SJCRH30 (cell line): ENCODE measurements at places on chromosomes 13 and 19. TPM values are rescaled to one million over a fixed set of nuclear protein-coding genes. Genes with fewer than 3 reads are reported as not detected.

CACNG6 gene
- total RNA-seq = 0.76 and 2.0 TPM in 2 replicates

GRCh38 chr13:60242043-60242595, 78.4 kb upstream of the DIAPH3 start:
- no peak for DNase-seq

GRCh38 chr19:2234996-2235380, 1.1 kb downstream of the PLEKHJ1 start:
- no peak for DNase-seq

PCSK4 gene
- total RNA-seq = 0.58 and 1.1 TPM in 2 replicates

- DNase-seq = no peak
These were observed 162.0 kb downstream of the TM9SF2 start for GRCh38 chr13:99663185-99663825.

DNA sequence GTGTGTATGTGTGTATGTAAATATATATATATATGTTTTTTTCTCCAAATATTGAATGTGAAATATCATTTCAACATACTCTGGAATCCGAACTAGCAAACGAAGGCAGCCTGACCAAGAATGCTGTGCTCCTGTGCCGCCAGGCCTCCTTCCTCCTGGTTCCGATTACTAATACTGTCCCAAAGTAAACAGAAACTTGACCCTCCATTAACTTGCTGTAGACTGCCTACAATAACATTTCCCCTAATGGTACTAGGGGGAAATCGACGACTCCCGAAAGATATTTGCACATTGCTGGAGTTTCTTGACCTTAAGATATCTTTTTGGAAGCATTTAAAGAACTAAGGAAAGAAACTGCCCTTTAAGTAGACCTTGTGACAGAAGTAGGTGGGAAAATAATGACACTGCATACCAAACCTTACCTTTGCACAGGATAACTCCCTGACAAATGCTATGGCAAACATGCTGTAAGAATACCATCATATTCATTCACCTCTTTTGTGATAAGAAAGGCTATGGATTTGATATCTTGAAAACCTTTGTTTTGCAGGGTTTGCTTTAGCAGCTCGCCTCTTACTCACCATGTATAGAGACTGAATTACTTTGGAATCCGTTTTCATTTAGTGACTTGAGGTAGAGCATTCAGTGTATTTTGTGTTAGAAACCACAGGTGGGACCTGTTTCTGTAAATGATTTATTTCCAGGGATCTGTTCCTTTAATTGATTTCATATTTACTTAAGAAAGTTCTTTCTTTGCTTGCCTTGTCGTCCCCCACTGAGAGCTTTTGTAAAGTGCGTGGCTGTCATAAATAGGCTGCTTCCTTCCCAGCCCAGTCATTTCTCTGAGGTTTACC, 80.1 kb downstream of the KLF5 start:
- peak; percentile 28 for DNase-seq

STX10 gene
- total RNA-seq = 58.5 and 70.7 TPM in 2 replicates

GRCh38 chr13:114152285-114152645, 19.8 kb upstream of the RASA3 start:
- no peak for DNase-seq

DNA sequence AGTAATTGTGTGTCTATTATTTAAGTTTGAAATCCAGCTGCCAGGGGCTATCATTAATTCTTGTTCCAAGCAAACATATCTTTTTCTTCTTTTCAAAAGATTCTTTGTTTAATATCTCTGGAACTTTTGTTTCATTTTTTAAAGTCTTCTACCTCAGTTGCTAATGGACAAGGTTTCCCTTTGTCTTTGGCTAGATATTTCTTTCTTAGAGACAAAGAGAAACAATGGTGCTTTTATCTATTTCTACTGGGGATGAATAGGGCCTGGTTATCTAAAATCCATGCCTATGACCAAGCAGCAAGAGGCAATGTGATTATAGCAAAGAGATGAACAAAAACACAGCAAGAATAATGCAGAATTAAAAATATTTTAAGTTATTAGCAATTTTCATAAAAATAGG, 661.3 kb upstream of the KLF12 start:
- DNase-seq = peak; percentile 9

- DNase-seq = no peak
These were observed 501.5 kb downstream of the SUCLA2 start for GRCh38 chr13:47499358-47500150.

RDH8 gene
- total RNA-seq = not detected in 2 replicates

ZNF563 gene
- total RNA-seq = 2.4 and 3.6 TPM in 2 replicates

DNA sequence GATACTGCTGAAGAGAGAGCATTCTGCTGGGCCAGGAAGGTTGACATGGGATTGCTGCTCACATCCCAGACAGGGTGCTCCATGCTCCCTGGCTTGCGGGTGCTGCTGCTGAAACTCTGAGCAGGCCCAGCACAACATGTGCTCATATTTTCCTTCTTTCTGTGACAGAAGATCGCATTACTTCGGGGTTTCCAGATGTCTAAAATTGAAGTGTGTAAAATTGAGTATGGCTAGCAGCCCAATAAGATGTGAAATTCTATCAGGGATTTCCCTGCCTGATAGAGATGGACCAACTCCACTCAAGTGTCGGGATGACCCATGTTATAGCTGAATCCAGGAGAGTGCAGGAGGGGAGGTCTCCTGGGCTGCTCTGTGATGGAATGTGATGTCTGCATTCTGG, 55.6 kb upstream of the KL start:
- DNase-seq = no peak

GRCh38 chr13:50891206-50891605, 18.4 kb upstream of the RNASEH2B start:
- DNase-seq = no peak

DNA sequence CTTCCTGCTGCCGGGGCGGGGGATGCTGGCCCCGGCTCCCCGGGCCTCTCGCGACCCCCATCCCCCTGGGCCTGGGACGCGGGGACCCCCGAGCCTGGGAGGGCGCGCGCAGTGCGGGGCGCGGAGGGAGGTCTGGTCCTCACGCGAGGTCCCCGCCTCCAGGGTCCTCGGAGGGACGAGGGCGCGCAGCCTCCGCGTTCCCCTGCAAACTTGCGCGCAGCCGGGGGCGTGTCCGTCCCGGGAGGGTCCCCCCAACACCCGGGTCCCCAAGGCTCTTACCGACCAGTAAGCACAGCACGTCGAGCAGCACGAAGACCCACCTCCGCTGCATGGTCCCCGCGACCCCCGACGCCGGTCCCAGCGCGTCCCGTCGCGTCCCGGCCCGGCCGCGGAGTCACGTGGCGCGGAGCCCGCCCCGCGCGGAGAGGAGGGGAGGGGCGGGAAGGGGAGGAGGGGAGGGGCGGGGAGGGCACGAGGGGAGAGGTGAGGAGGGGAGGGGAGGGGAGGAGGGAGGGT, at the start of gene PLPP2:
TSS of gene PLPP2 (minus strand) at position 398 of the 516 bp plus-strand sequence. CDS start at position 331, 67 bp downstream.
- DNase-seq = no peak
